Fibroblast of skin of back (primary cell): ENCODE measurements at places on chromosomes 2 and 18.

DNA sequence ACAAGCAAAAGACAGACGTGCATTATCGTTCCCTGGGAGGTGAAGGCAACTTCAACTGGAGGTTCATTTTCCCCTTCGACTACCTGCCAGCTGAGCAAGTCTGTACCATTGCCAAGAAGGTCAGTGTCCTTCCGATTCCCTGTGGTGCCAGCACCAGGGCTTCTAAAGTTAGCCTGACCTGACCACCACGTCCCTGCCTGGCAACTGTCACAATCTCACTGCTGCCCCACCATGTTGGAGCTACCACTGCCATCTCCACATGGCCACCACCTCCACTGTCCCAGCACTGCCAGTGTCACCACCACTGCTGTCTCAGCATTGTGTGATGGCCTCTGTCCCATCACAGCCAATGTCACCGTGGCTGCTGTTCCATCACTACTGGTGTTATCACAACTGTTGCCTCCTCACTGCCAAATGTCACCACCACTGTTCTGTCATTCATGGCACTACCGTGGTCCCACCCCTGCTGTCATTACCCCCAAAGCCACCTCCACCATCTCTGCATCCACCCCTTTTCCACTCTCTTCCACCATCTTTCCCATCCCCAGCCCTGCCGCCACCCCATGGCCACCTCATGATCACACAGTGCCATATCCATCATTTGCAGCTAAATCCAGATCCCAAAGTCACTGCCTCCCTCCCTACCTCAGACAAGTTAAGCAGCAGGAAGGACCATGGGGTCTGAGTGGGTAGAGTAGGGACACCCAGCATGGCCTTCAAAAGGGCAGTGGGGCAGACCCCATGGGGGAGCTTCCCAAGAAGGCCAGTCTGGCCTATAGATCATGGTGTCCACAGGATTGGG is 216.5 kb downstream of the DYSF start:
- DNase-seq = no peak

- no peak for DNase-seq
Measured at GRCh38 chr2:3462493-3463104, 56.7 kb downstream of the ADI1 start.

GRCh38 chr2:195312662-195313061 is 344.4 kb upstream of the SLC39A10 start:
- no peak for DNase-seq

DNA sequence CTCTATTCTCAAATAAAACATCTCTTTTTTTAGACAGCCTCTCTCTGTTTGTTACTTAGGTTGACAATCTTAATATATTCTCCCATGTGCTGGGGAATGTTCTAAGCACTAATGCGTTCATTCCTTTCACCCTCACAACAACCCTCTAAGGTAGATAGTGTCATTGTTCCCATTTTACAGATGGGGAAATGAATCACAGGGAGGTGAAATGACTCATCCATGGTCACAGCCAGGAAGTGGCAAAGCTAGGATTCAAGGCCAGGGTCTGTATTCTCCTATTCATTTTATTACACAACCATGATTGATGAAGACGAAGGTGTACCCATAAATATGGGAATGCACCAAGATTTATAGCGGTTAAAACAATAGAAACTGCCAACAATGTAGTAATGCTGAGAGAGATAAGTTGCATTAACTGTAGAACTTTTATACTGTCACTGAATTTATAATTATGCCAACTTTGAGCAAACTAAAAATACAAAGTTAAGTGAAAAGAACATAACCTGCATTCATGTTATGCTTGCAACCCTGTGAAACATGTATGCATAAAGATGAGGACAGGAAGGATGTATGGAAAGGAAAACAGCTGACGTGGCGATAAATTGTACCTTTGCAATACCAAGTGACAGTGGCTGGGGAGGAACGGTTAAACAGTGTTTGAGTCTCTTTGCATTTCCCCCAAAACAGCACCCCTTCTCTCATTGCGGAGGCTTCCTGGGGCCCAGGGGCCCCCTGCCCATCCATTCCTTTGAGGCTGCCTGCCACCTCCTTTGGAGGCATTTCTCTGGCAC is 257.7 kb upstream of the AGAP1 start:
- DNase-seq = no peak

GRCh38 chr2:108613261-108614042 is 79.2 kb downstream of the LIMS1 start:
- no peak for DNase-seq

GRCh38 chr2:102059151-102059550 is 67.4 kb downstream of the IL1R2 start:
- DNase-seq = no peak
